ENCODE measurements at places on chromosomes 5 and 9.
A peak's percentile ranks its signal among the peaks of the same experiment; 100 is the strongest.

GRCh38 chr9:87840134-87840533 is 42.5 kb upstream of the SPATA31E1 start:
- DNase-seq: no peak

- DNase-seq: no peak
These were observed 223.3 kb downstream of the EBF1 start for GRCh38 chr5:158876263-158876942.

- no peak for DNase-seq
These were observed 126.1 kb downstream of the GPBP1 start for GRCh38 chr5:57299986-57300385.

DNA sequence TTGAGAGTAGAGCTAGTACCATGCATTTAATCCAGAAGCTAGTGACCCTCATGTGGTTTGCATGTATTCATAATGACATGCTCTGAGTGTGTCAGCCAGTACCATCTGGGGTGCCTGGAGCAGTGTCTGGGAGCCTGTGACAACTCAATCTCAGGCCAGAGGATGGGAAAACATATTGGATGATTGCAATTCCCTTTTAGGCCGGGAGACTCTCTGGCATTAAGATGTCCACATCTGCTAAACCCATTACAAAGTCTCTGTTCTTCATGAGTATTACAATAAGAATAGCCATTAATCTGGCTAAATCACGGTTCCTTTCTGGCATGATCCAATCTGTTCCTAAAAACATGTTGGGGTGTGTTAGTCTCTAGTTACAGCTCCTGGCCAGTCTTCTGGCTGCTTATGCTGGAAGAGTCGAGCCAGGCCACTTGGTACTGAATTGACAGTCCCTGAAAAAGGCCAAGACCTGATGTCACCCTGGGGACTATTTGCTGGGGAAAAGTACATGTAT is 475.7 kb downstream of the ENC1 start:
- no peak for DNase-seq

DNA sequence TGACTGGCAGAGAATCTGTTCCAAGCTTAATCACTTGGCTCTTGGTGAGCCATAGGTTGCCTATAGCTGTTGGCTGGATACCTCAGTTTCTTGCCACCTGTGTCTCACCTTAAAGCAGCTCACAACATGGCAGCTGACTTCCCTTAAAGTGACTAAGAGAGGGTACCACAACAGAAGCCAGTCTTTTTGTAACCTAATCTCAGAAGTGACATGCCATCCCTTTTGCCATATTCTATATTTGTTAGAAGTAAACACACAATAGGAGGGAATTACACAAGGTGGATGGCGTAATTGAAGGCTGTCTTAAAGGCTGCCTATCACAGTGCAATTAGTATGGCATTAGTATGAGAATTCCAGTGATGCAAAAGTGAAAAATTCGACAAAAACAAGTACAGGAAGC is 28.1 kb downstream of the NIPBL start:
- no peak for DNase-seq

DNA sequence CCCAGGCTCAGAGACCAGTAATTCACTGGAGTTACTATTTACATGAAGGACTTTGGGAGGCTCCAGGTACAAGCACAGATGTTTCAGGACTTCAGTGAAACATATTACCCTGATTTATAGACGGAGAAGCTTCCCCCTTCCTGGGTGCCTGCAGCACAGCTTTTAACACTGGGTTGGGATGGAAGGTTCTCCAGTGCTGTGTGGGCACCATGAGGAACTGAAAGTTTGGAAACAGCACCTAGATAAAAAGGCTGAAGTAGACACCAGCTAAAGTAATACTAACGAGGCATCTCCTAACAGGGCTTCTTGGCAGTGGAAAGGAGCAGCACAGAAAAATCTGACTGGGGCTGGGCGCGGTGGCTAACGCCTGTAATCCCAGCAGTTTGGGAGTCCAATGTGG is 70.7 kb downstream of the GCNT1 start:
- DNase-seq: no peak

GRCh38 chr9:9142001-9142400 is 1342.4 kb upstream of the DMAC1 start:
- no peak for DNase-seq

GRCh38 chr9:4939118-4939561 is 45.9 kb upstream of the JAK2 start:
- DNase-seq: no peak

DNA sequence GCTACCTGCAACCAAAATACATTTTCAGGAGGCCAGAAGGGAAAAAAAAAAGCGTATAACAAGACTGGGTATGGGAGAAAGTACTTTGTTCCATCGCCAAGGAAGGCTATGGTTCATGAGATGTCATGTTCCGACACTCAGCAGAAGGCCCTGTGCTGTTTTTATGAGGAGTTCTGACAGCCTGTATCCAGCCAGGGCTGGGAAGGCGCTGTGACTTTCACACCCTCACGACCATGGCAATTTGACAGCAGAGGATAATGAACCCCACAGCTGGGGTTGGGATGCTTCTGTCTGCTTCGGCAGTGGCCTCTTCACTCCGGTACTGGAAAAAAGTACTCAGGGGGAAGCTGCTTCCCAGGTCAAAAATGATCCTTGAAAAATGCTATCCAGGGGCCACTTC is 154.4 kb downstream of the PRELID2 start:
- no peak for DNase-seq

DNA sequence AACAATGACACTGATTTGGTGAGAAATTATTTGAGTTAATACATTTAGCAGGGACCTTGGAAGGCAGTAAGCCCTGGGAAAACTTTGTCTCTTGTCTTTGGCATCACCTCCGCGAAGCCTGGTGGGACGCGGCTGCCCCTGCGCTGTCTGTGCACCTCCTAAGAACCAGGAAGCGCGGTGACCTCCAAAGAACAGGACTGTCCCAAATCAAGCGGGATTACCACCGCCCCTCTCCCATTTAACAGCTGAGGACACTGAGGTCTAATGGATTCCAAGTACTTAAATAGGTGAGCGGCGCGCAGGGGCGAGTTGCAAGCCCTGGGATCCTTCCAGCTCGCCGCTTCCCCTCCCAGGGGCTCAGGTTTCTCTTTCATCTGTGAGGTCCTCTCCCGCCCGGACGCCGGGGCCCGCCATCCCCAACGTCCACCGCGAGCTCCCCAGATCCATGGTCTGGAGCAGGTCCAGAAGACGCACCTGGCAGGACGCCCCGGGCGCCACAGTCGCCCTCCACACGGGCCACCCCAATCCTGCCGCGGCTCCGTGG is 432 bp downstream of the STARD4 start:
- DNase-seq: no peak

GRCh38 chr9:70789086-70789485 is 332.3 kb downstream of the TRPM3 start:
- no peak for DNase-seq

GRCh38 chr9:132669319-132669697 is 475 bp downstream of the DDX31 start:
- no peak for DNase-seq

DNA sequence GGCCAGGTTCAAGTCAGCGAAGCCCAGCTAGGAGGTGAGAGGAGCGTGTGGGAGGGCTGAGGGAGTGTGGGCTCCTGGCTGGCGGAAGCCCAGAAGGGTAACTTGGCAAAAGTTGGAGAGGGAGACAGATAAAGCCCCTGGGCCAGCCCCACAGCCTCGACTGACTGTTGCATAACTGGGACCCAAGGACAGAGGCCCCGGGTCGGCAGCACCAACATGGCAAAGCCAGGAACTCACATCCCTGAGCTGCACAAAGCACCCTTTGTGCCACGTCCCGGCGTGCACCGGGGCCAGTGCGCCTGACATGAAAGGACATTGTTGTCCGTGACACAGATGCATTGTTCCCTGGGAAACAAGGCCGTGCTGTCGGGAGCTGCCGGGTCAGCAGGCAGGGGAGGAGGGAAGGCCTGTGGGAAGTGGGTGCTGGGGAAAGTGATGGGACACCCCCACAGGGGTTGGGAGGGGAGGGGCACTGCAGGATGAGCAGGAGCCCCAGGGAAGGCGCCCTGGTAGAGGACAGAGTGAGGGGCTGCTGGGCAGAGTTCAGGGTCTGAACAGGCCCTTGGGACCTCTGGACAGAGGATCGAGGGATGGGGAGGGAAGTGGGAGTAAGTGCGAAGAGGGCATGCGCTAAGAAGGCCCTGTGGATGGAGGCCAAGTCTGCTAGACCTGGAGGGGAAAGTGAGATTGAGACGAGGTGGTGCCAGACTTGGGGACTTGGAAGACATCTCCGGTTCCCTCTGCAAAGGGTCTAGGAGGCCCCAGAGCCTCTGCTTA is 13.0 kb upstream of the DPM2 start:
- peak; percentile 92 for DNase-seq

DNA sequence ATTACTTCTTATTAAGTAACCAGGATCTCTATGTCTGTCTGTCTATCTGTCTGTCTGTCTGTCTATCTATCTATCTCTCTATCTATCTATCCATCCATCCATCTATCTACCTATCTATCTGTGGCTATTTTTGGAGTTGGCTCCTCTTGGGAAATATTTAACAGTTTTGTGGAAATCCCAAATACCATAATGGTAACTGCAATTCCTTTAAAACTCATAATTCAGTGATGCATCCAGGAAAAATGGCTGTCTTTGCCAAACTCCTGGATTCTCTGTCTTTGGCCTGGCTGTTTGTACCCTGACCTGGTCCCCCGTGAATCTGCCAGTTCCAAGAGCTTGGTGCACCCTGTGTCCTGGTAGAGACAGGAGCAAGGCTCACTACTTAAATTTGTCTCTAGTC is 197.0 kb downstream of the PCSK1 start:
- no peak for DNase-seq

- DNase-seq: no peak
These were observed 68.8 kb upstream of the ICE1 start for GRCh38 chr5:5353681-5354080.

DNA sequence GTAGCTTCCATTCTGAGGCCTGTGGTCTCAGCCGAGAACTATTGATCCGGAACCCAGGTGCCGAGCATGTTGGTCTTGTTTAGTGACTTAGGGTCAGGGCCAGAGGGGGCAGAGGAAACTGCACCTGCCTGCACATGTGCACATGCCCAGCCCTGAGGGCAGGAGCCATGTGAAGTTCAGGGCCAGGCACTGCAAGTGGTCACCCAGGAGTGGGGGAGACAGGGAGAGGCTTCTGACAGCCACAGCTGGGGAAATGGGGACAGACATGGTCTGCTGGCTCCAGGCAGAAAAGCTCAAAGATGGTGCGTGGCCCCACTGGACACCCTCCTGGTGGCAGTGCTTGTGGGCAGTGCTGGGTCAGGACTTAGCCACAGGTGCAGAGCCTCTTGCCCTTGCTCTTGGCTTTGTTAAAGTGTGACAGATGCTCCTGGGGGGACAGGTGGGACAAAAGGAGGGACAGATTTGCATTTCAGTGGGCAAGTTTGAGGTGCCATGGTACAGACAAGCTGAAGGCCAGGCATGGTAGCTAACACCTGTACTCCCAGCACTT is 134.4 kb downstream of the CACNA1B start:
- DNase-seq: no peak

Data from occipital lobe (tissue), 3 donors.